Smooth muscle cell of the pulmonary artery (primary cell): ENCODE measurements at places on chromosomes 12 and 14. TPM values are rescaled to one million over a fixed set of nuclear protein-coding genes. Genes with fewer than 3 reads are reported as not detected.

The SLCO1C1 gene
- total RNA-seq = 0.63 and 2.0 TPM in 2 replicates

The BTBD7 gene
- 23.2 and 26.2 TPM in 2 replicates for total RNA-seq

The CPM gene
- 3.7 and 5.9 TPM in 2 replicates for total RNA-seq

The BICDL1 gene
- not detected in 2 replicates for total RNA-seq

The ST8SIA1 gene
- total RNA-seq = 2.2 and 2.6 TPM in 2 replicates
